Stimulated activated CD4-positive, alpha-beta T cell treated with anti-CD3 and anti-CD28 coated beads, Interleukin-1b, Interleukin-23, amount 100 ng/mL, for 4 hours (primary cell): ENCODE measurements at places on chromosomes 7 and 10.

GRCh38 chr10:112466802-112467201, 19.8 kb downstream of the VTI1A start:
- no peak for DNase-seq

DNA sequence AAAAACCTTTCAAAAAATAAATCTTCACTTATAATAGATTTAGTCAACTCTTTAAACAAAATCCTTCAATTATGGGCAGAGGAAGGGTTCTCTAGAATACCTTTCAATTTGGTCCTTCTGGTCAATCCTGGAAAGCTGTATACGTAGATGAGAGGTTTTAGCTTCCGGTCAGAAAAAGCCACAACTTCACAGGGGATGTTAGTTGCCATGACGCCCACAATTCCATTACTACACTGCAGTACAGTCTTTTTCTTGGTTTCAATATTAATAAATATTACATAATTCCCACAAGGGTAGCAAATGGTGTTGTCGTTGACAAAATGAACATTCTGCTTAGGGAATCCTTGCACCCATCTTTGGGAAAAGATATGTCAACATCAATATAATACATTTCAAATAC, 1.7 kb downstream of the CFAP43 start:
- no peak for DNase-seq

DNA sequence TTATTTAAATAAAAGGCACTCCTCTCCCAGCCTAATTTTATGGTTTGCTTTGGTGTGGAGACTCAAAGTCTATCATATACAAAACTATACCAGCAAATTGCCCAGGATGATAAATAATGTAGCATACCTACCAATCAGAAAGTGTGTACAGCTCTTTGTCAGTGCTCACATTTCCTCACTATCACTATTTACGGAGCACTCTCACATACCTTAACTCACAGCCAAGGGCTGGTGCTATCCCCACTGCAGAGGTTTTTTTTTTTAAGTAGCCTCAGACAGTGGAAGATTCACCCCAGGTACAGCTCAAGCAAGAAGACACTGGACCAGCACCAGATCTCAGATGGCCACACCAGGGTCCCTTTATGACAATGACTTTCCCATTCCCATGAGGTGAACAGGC, 2.5 kb downstream of the PDLIM1 start:
- DNase-seq, result no peak

GRCh38 chr7:48515171-48515570, 343.9 kb downstream of the ABCA13 start:
- no peak for DNase-seq

DNA sequence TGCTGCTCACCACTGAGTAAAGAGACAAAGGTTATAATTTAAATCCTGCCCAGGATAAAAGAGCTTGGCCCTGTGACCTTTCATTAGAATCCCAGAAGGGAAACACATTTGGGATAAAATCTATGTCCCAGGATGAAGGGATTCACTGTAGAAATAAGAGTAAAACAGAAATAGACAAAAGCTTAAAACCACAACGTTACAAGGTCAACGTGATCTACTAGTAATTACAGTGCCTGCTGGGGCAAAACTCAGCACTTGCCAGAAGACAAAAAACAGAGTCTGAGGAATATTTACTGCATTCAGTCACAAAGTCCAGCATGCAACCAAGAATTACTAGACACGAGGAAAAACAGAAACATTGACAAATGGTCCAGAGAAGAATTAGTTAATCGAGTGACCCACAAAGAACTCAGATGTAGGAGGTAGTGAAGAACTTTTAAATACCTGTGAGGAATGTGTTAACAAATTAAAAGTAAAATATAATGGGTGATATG, 982.3 kb downstream of the GATA3 start:
- DNase-seq, result no peak

GRCh38 chr10:88592381-88592780, 5.8 kb downstream of the LIPJ start:
- DNase-seq, result no peak

DNA sequence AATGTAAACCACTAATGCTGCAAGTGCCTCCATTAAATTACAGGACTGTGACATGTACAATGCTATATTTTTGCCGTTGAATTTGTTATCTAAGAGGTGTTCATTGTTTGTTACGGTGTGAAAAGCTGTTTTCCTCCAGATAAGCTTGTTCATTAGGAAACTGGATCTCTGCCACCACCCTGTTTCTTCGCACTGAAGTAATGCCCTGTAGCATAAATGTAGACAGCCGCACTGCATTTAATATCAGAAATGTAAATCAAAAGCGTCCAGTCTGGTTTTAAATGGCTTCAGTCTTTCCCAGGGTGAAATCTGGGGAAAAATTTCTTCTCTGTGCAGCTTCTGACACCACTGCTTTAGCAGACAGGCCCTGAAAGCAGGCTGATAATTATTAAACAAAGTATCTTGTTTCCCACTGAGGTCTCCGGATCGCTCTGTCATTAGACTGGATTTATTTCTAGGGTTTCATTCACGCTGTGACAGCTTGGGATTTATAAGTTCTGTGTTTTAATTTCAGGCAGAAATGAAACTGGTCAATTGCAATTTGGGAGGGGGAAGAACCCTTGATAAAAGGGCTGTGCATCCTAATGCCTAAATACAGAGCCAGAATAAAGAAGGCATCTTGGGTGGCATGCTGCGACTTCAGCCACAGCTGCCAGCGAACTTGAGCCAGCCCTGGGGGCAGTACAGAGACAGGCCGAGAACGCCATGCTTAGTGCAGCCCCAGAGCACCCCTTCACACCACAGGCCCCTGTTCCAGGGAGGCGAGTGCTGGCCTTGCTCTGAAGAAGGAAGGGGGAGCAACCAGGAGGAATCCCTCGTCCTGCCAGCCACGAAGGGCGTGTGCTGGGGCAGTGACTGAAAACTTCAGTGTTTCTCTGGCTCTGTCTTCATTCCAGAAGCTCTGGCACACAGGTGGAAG, 547.7 kb upstream of the GALNT17 start:
- no peak for DNase-seq

- no peak for DNase-seq
Observed at GRCh38 chr10:89241486-89242344, 9.9 kb downstream of the LIPA start.

GRCh38 chr7:70590126-70590854, 541.7 kb upstream of the GALNT17 start:
- DNase-seq, result no peak

GRCh38 chr10:125166658-125167057, 6.3 kb upstream of the CTBP2 start:
- no peak for DNase-seq

GRCh38 chr10:95360122-95360714, 69.4 kb upstream of the PDLIM1 start:
- no peak for DNase-seq

GRCh38 chr10:6978187-6978627, 398.1 kb upstream of the PRKCQ start:
- no peak for DNase-seq

- no peak for DNase-seq
Observed at GRCh38 chr10:44684661-44685060, 226.5 kb upstream of the TMEM72 start.

- no peak for DNase-seq
Observed at GRCh38 chr10:32446536-32447406, 831 bp downstream of the CCDC7 start.

DNA sequence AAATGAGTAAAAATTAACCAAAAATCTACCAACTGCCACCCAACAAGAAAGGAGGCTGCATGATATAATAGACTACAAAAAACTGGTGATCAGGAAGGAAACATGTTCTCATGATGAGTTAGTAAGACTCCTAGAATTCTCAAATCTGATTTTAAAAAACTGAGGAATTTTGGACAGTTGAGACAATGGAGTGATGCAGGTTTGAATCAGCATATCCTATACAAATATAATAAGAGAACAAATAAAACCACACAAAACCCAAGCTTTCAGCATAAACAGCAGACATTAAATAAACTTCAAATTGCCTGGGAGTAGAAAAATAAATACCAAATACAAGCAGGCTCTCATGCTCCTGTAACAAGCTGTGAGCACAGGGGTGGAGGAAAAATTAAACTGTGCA, 57.8 kb downstream of the SLC25A40 start:
- no peak for DNase-seq

GRCh38 chr10:77552252-77552651, 85.4 kb downstream of the KCNMA1 start:
- no peak for DNase-seq

DNA sequence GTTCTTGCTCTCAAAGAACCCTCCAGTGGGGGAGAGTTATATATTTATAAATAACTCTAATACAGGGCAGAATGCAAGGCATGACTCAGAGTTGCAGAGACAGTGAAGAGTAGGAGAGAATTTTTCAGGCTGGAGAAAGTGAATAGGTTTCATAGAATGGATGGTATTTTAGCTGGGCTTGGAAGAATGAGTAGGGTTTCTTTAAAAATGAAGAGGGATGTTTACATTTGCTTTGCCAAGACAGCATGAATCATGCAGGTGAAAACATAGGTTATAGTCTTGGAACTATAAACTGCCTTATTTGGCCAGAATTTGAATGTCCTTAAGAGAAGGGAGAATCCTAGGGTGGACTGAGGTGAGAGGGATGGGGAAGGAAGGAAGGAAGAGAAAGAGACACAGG, 124.8 kb downstream of the CPED1 start:
- DNase-seq, result no peak

GRCh38 chr7:156111-157007, 36.0 kb upstream of the FAM20C start:
- DNase-seq, result no peak

DNA sequence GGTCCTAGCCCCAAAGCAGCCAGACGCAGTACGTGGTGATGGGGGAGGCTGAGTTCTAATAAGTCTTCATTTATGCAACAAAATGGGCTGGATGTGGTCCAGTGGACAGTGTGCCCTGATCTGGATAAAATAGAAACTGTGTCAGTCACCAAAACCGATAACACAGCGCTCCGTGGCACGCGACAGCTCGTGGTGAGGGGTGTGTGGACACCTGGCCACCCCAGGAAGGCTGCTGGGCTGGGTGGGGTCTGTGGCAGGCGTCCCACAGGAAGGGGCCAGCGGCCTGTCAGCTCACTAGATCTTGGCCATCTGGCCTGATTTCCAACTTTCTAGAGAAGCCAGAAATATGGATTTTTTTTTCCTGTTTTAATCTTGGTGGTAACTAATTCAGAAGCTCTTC, 17.0 kb downstream of the FAM20C start:
- DNase-seq, result no peak

GRCh38 chr10:88754287-88754686, 5.5 kb upstream of the LIPN start:
- DNase-seq, result no peak
